Kasumi-1 (cell line): ENCODE measurements at places on chromosomes 3 and 15.

- DNase-seq, result peak; percentile 52
These were observed 14.9 kb upstream of the RPN1 start for GRCh38 chr3:128665362-128666021.

GRCh38 chr3:134306320-134306719 is 55.7 kb upstream of the RYK start:
- DNase-seq, result no peak

DNA sequence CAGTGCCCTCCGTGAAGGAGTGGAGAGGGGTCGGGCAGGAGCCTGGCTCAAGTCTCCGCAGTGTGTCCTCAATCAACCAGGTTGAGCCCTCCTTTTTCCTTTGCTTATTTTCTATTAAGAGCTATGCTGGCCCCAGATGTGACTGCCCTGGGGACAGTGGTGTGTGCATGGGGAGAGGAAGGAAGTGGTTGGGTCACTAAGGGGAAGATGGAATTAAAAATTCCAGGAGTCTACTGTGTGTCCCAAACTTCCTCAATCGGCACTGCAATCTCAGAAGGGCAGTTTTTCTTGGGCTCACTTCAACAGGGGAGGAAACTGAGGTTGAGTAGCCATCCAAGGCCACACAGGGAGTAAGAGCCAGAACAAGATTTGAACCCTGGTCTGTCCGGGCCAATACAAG is 13.7 kb upstream of the GRIP2 start:
- DNase-seq, result no peak

- DNase-seq, result no peak
These were observed 36.1 kb upstream of the PYDC2 start for GRCh38 chr3:191424881-191425280.

DNA sequence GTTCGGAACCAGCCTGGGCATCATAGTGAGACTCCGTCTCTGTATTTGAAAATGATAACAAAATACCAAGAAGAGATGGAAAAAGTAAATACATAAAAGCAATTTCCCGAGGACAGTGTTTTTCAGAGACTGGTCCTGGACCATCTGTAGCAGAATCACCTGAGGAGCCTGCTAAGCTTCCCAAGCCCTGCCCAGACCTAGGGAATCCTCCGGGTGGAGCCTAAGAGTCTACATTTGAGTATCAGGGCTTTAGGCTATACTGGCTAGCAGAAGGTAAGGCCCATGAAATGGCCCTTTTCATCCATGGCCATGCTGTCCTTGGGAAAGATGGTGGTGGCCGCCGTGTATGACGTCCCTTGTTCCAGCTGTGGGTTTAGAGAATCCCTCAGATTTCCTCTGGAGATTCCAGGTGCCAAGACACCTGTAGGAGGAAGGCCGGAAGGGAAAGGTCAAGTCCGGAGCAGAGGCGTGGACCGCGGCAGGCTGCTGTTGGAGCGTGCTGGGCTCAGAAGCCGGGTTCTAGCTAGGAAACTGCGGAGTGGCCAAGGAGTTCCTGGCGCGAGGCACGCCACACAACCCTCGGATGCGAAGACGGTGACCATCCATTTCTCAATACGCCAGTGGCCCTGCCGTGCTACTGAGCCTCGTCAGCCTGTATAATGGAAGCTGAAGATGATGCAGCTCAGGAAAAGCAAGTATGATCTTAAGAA is 50.9 kb downstream of the TMEM44 start:
- DNase-seq, result no peak

GRCh38 chr3:9147215-9147895 is 102.1 kb downstream of the SRGAP3 start:
- no peak for DNase-seq
